Upper lobe of left lung (tissue), 6 donors: ENCODE measurements at places on chromosomes 4 and X. TPM values are rescaled to one million over a fixed set of nuclear protein-coding genes. Genes with fewer than 3 reads are reported as not detected.

- no peak for DNase-seq
Measured at GRCh38 chr4:113969709-113970334, 9.6 kb downstream of the ARSJ start.

SEC24D gene
- 33.5 TPM for total RNA-seq

ARMCX1 gene
- 16.8 TPM for total RNA-seq

DNA sequence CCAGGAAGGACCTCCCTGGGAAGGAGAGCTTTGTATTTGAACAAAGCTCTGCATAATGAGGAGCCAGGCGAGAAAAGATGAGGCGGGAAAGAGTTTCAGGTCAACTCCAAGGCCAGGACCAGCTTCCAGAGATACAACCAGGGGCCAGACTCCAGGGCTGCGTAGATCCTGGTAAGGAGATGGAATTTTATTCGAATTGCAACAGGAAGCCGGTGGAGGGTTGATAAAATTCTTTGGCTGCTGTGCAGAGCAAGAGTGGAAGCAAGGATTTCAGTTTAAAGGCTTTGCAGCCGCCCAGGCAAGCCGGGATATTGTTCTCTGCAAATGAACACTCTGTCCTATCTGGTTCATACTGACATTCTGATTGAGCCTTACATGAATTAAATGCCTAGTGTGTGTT is 40.2 kb upstream of the CBR4 start:
- no peak for DNase-seq

HNRNPDL gene
- 237 TPM for total RNA-seq

GRCh38 chr4:186882293-186882692 is 158.6 kb upstream of the FAT1 start:
- no peak for DNase-seq

DNA sequence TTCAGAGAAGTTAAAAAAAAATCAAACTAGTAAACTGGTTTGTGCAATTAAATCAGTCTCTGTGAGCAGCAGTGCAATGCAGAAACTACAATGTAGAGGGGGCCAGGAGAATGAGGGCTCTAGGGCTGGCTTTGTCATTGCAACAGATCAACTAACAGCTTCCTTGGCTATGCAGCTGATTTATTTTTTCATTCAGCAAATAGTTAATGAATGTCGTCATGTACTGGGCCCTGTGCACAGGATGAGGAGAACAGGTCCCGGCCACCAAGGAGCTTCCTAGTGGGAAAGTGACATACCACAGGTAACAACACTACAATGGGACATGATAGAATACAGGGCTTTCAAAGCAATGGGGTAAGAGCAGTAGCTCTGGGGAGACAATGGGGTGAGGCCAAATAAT is 190.1 kb downstream of the NSUN7 start:
- no peak for DNase-seq

CETN2 gene
- total RNA-seq = 89.4 TPM

GRCh38 chrX:3006495-3006894 is at the start of gene ARSH:
Gene ARSH (plus strand): TSS chrX:3006546. CDS start chrX:3006613, 67 bp downstream.
- no peak for DNase-seq

DNA sequence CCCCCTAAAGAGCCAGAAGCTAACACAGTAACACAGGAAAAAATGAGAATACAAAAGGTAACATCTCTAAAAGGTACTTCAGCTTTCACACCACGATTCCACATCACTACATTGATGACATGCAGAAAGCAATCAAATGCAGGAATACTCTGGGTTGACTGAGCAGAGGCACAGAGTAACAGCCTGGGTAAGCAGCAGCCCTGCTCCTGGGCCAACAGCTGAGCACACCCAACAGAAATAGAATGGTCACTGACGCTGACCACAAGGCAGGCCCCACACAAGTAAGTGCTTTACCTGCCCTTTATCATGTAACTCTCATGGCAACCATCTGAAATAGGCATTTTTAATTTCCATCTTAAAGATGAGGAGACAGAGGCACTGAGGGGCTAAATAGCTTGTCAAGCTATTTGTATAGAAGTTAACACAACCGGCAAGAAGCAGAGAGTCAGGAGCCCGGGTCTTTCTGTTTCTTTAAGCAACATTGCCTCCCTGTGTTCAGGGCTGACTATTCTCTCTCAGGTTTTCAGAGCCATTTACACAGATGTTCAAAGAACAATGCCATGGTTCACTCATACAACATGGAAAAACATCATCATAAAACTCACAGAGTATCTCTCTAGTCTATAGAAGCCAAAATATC is 168.9 kb downstream of the ZNF674 start:
- DNase-seq = no peak

MAGEA9B gene
- not detected for total RNA-seq

ZNF674 gene
- total RNA-seq = 3.2 TPM

GRCh38 chrX:78747489-78747888 is at the start of gene LPAR4:
Gene LPAR4 (plus strand): TSS chrX:78747720. CDS start chrX:78754870, 7,150 bp downstream.
- no peak for DNase-seq

POLR2B gene
- total RNA-seq = 69.2 TPM

DNA sequence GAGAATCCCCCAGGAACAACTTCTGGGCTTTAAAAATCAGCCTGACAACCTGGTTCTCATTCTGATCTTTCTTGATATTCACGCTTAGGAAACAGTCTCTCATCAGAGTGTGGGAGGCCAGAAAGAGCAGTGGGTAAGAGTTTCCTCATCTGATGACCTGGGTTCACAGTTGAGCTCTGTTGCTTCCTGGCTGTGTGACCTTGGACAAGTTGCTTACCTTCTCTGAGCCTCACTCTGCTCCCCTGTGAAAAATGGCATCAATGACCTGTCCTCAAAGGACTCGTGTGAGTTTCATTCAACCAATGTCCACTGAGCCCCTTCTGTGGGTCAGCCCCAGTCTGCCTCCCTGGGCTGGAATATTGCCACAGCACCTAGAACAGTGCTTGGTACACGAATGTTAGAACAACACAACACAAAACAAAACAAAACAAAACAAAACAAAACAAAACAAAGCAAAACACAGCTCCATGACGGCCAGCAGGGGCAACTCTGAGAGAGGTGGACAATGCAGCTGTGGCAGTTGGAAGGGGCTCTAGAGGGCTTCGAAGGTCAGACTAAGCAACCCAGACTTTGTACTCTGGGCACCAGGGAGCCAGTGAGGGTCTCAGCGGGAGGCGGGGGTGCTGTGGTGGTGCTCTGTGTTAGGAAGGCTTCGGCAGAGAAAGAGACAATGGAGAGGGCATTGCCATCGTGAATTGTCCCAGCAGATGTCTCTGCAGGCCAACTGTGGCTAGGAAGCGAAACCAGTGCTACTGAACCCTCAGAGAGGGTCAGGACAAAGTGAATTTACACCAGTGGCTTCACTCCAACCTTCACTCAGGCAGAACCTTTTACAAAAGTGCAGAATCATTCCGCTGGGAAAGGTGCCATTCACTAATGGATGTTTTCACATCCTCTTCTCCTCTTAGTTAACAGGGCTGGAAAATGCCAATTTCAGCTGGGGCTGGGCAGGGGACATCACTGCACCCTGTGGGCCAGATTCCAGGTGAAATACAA is 14.3 kb upstream of the C4orf50 start:
- DNase-seq = no peak

DNA sequence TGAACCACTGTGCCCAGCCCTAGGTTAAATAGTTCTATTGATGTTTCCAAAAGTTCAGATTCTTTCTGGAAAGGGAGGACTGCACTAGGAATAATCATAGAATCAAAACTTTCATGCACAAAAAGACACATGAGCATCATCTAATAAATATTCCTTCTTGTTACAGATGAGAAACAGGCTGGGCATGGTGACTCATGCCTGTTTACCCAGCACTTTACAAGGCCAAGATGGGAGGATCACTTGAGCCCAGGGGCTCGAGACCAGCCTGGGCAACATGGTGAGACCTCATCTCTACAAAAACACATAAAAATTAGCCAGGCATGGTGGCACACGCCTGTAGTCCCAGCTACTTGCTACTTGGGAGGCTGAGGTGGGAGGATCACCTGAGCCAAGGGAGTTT is 27.7 kb downstream of the LARP7 start:
- no peak for DNase-seq

- DNase-seq = no peak
Measured at GRCh38 chrX:71998836-71999509, 88.3 kb downstream of the NHSL2 start.

GRCh38 chr4:41744572-41745291 is 3.8 kb downstream of the PHOX2B start:
- DNase-seq = no peak

- no peak for DNase-seq
Measured at GRCh38 chrX:98627645-98628044, 1743.9 kb downstream of the RPA4 start.

DNA sequence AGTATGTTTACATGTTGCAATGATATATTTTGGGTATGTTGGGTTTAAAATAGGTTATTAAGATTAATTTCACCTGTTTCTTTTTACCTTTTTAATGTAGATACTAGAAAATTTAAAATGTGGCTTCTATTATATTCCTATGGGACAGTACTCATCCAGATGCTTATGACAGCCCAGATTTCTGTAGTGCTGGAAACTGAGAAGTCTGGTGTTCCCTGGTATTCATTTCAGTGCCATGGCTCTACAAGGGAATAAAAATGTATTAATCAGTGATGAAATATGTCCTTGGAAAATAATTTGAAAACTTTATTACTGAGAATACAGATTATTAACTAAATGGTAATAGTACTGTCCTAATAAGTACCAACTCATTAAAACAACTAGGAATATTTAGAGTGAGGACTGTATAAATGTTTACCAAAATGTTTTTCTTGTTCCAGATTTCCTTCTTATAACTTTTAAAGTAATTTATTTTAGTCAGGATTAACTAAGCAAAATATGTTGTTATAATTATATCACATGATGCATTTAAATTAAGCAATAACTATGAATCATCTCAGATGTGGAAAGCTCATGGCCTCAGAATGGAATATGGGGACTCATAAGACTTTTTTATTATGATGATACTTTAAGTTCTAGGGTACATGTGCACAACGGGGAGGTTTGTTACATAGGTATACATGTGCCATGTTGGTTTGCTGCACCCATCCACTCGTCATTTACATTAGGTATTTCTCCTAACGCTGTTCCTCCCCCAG is 25.3 kb downstream of the ARHGAP24 start:
- no peak for DNase-seq

DNA sequence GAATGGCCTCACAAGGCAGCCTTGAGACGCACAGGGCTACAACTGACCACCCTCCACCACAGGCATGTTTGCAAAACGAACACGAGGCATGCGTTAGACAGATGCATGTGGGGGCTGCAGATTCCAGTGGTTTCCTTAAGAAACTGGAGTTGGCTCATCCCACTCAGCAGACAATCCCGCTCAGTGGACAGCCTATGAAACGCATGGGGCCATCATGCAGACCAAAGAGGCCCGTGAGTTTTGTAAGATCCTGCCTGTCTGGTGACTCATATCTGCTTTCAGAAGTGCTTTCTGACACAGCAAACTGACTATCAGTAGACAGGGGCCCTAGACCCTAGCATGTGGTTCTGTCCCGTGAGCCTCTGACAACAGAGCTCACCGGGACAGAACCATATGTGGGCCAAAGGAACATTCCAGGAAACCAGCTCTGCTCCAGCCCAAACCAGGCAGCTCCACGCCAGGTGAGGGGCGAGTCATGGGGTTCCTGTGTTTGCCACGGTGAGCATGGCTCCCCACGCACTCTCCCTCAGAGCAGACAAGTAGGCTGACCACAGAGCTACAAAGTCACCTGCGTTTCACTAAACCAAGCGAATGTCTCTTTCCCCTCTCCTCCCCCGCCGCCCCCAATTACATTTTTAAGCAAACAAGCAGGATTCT is 74.4 kb downstream of the MTMR1 start:
- no peak for DNase-seq

DNA sequence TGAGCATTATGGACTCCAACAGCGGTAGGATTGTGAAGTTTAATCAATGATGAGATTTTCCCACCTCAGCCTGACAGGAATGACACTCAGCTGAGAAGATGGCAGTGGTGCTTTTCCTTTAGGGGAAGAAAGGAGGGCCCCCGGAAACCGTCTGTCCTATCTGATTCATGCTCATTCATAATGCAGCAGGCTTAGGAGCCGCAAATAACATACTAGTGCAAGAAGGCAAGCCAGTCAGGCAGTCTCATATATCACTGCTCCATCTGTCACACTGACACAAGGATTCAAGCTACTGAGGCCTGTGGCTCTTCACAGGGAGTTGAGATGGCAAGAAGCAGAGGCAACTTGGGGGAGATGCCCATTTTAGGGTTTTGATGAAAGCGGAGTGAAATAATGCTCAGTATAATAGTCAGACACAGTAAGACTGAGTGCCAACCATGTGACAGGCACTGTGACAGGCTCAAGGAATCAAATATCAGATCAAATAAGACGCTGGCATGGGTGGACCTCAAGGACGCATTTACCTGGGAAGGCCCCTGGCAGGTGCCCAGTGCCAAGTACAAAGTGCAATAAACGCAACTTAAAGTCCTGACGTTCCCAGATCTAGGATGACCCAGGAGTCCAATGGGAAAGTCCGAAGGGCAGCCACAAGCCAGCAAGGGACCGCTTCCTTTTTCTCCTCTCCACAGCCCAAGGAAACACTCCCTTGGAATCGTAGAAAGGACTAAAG is 63.4 kb downstream of the FHDC1 start:
- DNase-seq = no peak

- no peak for DNase-seq
Measured at GRCh38 chr4:145870155-145871020, 68.2 kb downstream of the ZNF827 start.

DNA sequence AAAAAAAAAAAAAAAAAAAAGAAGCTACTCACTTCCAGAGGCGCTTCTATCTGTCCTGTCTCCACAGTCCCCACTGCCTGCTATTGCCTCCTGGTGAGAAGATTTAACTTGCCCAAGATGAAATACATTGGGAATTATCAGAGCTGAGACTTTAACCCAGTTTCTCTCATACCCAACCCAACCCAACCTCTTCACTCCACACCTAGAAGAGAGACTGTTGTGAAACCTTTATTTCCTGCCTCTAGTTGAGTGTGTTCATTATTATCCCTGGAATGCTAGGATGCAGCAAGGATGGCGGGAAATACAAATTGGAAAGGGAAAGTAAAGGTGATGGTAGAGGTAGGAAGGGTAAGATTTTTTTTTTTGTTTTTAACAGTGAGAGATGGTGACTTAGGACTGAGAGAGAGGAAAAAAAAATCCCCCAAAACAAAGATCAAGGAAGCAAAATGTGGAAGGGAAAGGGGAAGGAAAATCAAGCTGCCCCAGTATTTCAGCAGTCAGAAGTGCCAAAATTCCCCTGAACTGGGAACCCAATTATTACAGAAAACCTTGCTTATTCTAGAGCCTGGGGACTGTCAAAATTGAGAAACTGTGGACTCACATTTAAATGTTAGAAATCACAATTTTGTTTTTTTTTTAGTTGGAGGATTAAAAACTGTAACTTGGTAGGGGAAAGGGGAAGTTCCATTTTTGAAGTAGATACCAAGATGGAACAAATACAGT is 253.0 kb downstream of the PTTG2 start:
- DNase-seq = no peak

HERC5 gene
- 5.4 TPM for total RNA-seq

PAGE1 gene
- not detected for total RNA-seq
